Pericardium fibroblast (primary cell): ENCODE measurements at places on chromosomes 2 and 18. TPM values are rescaled to one million over a fixed set of nuclear protein-coding genes. Genes with fewer than 3 reads are reported as not detected.

The OSR1 gene
- total RNA-seq = 121 and 179 TPM in 2 replicates

The TSPYL6 gene
- total RNA-seq = not detected in 2 replicates

The SDC1 gene
- 1.8 and 4.0 TPM in 2 replicates for total RNA-seq

The CROCC2 gene
- total RNA-seq = not detected in 2 replicates

The GTF2A1L gene
- 1.2 and 3.0 TPM in 2 replicates for total RNA-seq

The MC2R gene
- total RNA-seq = not detected in 2 replicates

The MOGAT1 gene
- total RNA-seq = not detected in 2 replicates

The SLC35G4 gene
- total RNA-seq = not detected in 2 replicates

The VSNL1 gene
- 0.09 TPM in 1 of 2 replicates, not detected in the other for total RNA-seq

The CMPK2 gene
- under 0.01 and 2.6 TPM in 2 replicates for total RNA-seq

The IL37 gene
- not detected in 2 replicates for total RNA-seq

The SLC16A14 gene
- under 0.01 and 0.23 TPM in 2 replicates for total RNA-seq

The ARHGAP15 gene
- total RNA-seq = not detected in 2 replicates

The RAX gene
- not detected in 2 replicates for total RNA-seq

The GREB1 gene
- total RNA-seq = 0.23 and 0.43 TPM in 2 replicates

The AMER3 gene
- not detected in 2 replicates for total RNA-seq

The CYTIP gene
- not detected in 2 replicates for total RNA-seq

The LRRC30 gene
- total RNA-seq = not detected in 2 replicates

The LYG1 gene
- total RNA-seq = 1.3 TPM in 1 of 2 replicates, not detected in the other

The PLEK gene
- total RNA-seq = not detected in 2 replicates

The SERPINB5 gene
- total RNA-seq = not detected in 2 replicates

The TGFA gene
- not detected in 2 replicates for total RNA-seq

The GKN1 gene
- total RNA-seq = not detected in 2 replicates

The ZSWIM2 gene
- total RNA-seq = not detected in 2 replicates

The POTEI gene
- not detected in 2 replicates for total RNA-seq

The MROH2A gene
- total RNA-seq = not detected in 2 replicates

The FBLN7 gene
- 3.7 and 5.4 TPM in 2 replicates for total RNA-seq

The BMP10 gene
- not detected in 2 replicates for total RNA-seq

The SERPINB8 gene
- total RNA-seq = 3.3 and 4.3 TPM in 2 replicates

The C2orf15 gene
- not detected in 2 replicates for total RNA-seq

The ANKRD23 gene
- 1.4 and 2.7 TPM in 2 replicates for total RNA-seq

The LRATD1 gene
- 0.77 TPM in 1 of 2 replicates, not detected in the other for total RNA-seq

The FOXD4L1 gene
- total RNA-seq = not detected in 2 replicates

The LOXL3 gene
- total RNA-seq = 7.3 and 23.7 TPM in 2 replicates

The SCG2 gene
- total RNA-seq = 0.47 TPM in 1 of 2 replicates, not detected in the other

The DYNAP gene
- not detected in 2 replicates for total RNA-seq

The TCF7L1 gene
- total RNA-seq = 2.1 and 3.0 TPM in 2 replicates

The NAT8 gene
- not detected in 2 replicates for total RNA-seq

The AGXT gene
- total RNA-seq = not detected in 2 replicates

The REG3G gene
- total RNA-seq = not detected in 2 replicates

The DNAJC5G gene
- total RNA-seq = not detected in 2 replicates

The ACTG2 gene
- total RNA-seq = 0.09 and 5.0 TPM in 2 replicates

The C2orf72 gene
- 0.09 and 0.70 TPM in 2 replicates for total RNA-seq

The CNPPD1 gene
- total RNA-seq = 20.2 and 24.2 TPM in 2 replicates

The RAB12 gene
- total RNA-seq = 43.2 and 49.1 TPM in 2 replicates

The TIMM21 gene
- 18.7 and 25.6 TPM in 2 replicates for total RNA-seq

The KIF3C gene
- 10.6 and 11.2 TPM in 2 replicates for total RNA-seq

The SFT2D3 gene
- total RNA-seq = 6.0 and 7.8 TPM in 2 replicates

The NT5DC4 gene
- total RNA-seq = not detected in 2 replicates

The SERPINB7 gene
- total RNA-seq = 0.68 TPM in 1 of 2 replicates, not detected in the other

The KIF5C gene
- total RNA-seq = 0.34 TPM in 1 of 2 replicates, not detected in the other

The ACMSD gene
- not detected in 2 replicates for total RNA-seq

The CD8A gene
- total RNA-seq = not detected in 2 replicates

The RMC1 gene
- 11.6 and 20.0 TPM in 2 replicates for total RNA-seq

The NR4A2 gene
- 0.47 and 0.68 TPM in 2 replicates for total RNA-seq

The INHA gene
- 1.1 TPM in 1 of 2 replicates, not detected in the other for total RNA-seq

The HOXD11 gene
- total RNA-seq = not detected in 2 replicates
